GM23338 (cell line): ENCODE measurements at places on chromosomes 1 and 21. TPM values are rescaled to one million over a fixed set of nuclear protein-coding genes. Genes with fewer than 3 reads are reported as not detected.

DNA sequence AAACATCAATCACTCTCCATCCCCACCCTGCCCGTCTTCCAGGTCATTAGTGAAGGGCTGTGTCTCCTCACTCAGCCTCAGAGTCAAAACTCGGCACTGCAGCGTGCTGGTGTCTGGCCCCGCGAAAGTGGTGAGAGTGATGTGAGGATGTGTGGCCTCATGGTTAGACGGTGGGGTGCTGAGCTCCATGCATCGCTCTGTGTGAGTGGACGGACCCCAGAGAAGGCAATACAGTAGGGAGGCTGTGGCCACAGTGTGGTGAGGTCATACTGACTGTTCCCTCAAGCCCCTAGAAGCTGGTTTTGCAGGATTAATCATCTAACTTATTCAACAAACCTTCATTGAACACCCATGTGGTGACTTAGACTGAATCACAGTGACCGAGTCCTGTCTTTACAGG, 329.9 kb upstream of the AJAP1 start:
- H3K27ac ChIP-seq: no peak overlapping the region
- no peak overlapping the region for H3K4me3 ChIP-seq
- no peaks in the 10 kb centered on the region for H3K36me3 ChIP-seq
- no peaks in the 10 kb centered on the region for H3K27me3 ChIP-seq
- H3K4me1 ChIP-seq: no peaks in the 10 kb centered on the region

DNA sequence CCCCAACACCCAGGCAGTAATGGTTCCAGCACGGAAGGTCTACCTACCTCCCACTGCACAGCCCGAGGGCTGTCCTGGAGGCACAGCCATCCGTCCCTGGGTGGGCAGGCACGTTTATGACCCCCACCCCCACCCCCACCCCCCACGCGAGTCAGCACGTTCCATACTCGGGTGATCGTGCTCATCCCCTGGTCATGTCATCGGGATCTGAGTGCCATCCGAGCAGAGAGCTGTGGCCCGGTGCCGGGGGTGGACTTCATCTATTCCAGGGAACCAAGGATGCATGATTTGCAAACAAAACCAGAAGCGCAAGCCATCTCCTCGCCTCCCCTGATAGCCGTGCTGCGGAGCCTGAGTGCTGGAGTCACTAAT, 1.1 kb downstream of the TSPEAR start:
- DNase-seq: peak; percentile 40
- H3K4me3 ChIP-seq: peak overlapping the region; percentile 71
- H3K27me3 ChIP-seq: peaks cover 94% of the 10 kb centered on the region
- H3K36me3 ChIP-seq: no peaks in the 10 kb centered on the region
- H3K4me1 ChIP-seq: peaks cover 57% of the 10 kb centered on the region

- no peak for DNase-seq
- H3K27me3 ChIP-seq: no peaks in the 10 kb centered on the region
- H3K36me3 ChIP-seq: no peaks in the 10 kb centered on the region
- H3K27ac ChIP-seq: no peak overlapping the region
- H3K4me1 ChIP-seq: no peaks in the 10 kb centered on the region
These were observed 1198.9 kb downstream of the PLA2G4A start for GRCh38 chr1:188027613-188028012.

Gene LIN28A
- total RNA-seq: 1,538 and 1,571 TPM in 2 replicates

Gene TMEM125
- total RNA-seq: 31.4 and 39.3 TPM in 2 replicates

DNA sequence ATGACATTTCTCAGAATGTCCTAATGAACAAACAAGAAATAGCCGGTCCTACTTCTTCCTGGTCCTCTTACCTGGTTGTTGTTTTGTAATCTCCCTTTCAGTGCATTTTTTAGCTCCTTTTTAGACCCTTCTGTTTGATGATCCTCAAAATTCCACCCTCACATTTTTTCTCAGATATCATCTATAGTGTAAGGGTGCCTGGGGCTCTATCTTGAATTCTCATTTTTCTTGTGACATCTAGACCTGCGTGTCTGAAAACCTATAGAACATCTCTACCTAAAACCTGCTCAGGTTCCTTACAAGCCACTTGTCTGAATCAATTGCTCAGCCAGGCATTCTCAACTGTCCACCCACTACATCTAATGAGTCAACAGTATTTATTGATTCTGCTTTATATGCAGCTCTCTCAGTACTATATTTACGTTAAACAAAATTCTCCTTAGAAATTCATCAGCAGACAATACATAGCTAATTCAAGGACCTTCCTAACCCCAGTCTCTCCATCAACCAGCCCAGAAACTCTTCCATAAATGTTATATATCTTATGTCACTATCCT, 36.5 kb upstream of the USH2A start:
- no peaks in the 10 kb centered on the region for H3K27me3 ChIP-seq
- H3K4me3 ChIP-seq: no peak overlapping the region
- DNase-seq: no peak
- no peaks in the 10 kb centered on the region for H3K36me3 ChIP-seq
- H3K27ac ChIP-seq: no peak overlapping the region

GRCh38 chr21:38766987-38767722, 38.6 kb upstream of the ETS2 start:
- no peak overlapping the region for H3K4me3 ChIP-seq
- H3K4me1 ChIP-seq: no peaks in the 10 kb centered on the region
- no peaks in the 10 kb centered on the region for H3K36me3 ChIP-seq

DNA sequence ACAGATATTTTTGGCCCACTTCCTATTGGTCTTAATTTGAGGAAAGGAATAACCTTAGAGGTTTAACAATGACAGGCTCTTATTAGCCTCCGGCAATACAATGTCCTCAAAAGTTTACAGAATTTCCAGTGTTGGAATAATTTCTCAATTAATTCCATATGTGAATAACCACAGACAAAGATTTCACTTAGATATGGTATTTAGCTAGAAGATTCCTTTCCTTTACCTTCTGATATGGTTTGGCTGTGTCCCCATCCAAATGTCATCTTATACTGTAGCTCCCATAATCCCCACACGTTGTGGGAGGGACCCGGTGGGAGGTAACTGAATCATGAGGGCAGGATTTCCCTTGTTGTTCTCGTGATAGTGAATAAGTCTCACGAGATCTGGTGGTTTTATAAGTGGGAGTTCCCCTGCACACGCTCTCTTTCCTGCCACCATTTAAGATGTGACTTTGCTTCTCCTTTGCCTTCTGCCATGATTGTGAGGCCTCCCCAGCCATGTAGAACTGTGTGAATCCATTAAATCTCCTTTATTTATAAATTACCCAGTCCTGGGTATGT, 54.9 kb upstream of the RGS7 start:
- no peaks in the 10 kb centered on the region for H3K4me1 ChIP-seq
- H3K27me3 ChIP-seq: no peaks in the 10 kb centered on the region
- H3K4me3 ChIP-seq: no peak overlapping the region
- DNase-seq: no peak
- H3K27ac ChIP-seq: no peak overlapping the region
- no peaks in the 10 kb centered on the region for H3K36me3 ChIP-seq

DNA sequence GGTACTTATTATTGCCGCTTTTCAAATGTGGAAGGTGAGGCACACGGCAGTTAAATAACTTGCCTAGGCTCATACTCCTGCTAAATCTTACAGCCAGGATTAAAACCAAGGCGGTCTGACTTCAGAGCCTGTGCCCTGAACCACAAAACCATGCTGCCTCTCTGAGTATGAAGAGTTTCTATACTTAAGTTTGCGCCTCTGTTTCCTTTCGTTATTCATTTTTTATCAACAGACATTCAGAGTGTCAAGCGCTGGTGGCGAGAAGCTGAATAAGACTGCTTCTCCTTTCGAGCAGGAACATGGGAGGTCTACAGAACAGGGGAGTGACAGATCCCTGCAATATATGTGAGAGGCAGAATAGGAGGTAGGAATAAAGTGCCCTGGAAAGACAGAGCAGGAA, 96.0 kb upstream of the DUSP10 start:
- no peaks in the 10 kb centered on the region for H3K36me3 ChIP-seq
- H3K4me3 ChIP-seq: no peak overlapping the region
- H3K4me1 ChIP-seq: 0 out of 2 replicates have a peak, but pooled peaks cover 6% of the 10 kb centered on the region
- no peak overlapping the region for H3K27ac ChIP-seq
- DNase-seq: no peak
- H3K27me3 ChIP-seq: no peaks in the 10 kb centered on the region

GRCh38 chr1:94276988-94277434, 39.6 kb upstream of the ARHGAP29 start:
- no peak for DNase-seq
- H3K4me3 ChIP-seq: no peak overlapping the region
- no peaks in the 10 kb centered on the region for H3K36me3 ChIP-seq

- H3K4me1 ChIP-seq: 0 out of 2 replicates have a peak, but pooled peaks cover 3% of the 10 kb centered on the region
- no peak overlapping the region for H3K27ac ChIP-seq
- peaks cover 23% of the 10 kb centered on the region for H3K36me3 ChIP-seq
- DNase-seq: no peak
- no peak overlapping the region for H3K4me3 ChIP-seq
These were observed 52.7 kb downstream of the ZBTB17 start for GRCh38 chr1:15923241-15923640.

DNA sequence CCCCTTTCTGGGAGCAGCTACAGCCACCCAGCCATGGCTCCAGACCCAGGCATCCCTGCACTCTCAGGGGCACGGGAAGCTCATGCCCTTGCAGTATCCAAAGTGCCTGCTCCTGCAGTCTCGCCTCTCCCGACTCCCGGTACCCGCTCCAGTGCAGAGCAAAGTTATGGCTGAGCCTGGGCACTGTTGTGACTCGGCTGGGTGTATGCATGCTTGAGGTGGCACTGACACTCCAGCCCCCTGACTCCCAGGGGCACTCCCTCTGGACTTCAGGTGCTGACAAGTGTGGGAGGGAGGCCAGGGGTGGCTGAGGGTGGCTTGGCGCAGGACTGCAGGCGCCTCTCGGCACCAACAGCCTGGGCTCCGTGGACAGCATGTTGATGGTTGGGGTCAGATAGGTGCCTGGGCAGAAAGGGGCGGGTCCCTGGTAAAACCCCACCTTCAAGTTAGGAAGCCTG, 580.1 kb upstream of the ADGRL2 start:
- no peaks in the 10 kb centered on the region for H3K36me3 ChIP-seq
- H3K4me3 ChIP-seq: no peak overlapping the region
- peaks cover 25% of the 10 kb centered on the region for H3K4me1 ChIP-seq
- H3K27ac ChIP-seq: no peak overlapping the region
- H3K27me3 ChIP-seq: no peaks in the 10 kb centered on the region
- DNase-seq: no peak

DNA sequence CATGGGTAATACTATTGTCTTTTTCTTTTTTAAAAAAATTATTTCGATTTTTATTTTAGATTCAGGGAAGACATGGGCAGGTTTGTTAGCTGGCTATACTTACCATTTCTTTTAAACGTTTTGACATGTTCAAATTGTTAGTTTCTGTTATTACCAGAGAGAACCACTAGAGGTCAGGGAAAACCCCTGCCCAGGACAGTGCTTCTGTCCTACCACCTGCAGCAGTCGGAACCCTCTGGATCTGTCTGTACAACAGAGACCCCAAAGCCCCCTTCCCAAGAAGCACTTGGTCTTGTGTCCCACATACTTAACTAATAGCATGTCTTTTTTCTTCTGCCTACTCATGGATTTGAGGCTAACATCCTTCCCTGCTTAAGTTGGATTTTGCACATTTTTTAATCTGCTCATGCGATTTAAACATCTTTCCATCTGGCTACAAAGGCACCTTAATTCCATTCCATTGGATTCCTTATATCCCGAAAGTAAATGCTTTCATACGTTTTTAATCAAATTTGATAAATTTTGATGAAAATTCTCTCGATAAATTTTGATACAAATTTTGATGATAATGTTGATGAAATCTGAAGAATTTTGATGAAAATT, 10.0 kb upstream of the C1orf115 start:
- H3K36me3 ChIP-seq: no peaks in the 10 kb centered on the region
- no peak overlapping the region for H3K4me3 ChIP-seq
- no peaks in the 10 kb centered on the region for H3K27me3 ChIP-seq
- H3K27ac ChIP-seq: no peak overlapping the region
- peak; percentile 77 for DNase-seq

Gene SLC30A10
- total RNA-seq: 0.47 and 1.1 TPM in 2 replicates

DNA sequence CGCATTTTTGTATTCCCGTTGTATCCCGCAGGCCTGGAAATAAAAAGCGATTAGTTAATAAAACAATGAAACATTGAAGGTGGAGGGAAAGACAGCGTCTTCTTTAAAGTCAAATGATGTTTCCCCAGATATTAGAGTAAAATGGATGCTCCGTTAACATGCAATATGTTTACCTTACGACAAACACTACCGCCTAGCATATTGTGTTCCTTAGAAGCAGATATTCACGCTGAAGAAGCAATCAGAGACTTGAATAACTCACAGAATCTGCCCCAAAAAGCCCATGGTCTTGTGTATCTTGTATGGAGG, 583 bp upstream of the B4GALT3 start:
- H3K36me3 ChIP-seq: peaks cover 7% of the 10 kb centered on the region
- no peaks in the 10 kb centered on the region for H3K27me3 ChIP-seq
- H3K4me3 ChIP-seq: peak overlapping the region; percentile 99
- no peak for DNase-seq
- peak overlapping the region; percentile 92; the same call in 1 of the 2 replicates for H3K27ac ChIP-seq

DNA sequence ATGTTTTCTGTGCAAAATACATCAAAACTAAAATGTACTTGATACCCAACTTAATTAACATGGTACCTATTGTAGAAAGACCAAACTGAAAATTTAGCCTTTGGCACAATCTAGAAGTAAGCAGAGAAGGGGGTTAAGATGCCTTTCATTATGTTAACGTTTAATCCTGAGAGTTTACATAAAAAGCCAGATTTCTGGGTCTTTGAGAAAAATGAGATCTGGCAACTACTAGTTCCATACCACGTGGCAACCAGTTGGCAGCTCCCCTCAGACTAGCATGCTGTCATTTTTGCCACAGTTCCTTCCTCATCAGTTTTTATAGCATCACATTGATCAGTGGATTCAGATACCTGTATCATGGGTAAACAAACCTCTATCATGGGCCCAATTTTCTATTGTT, 1.5 kb downstream of the RO60 start:
- no peaks in the 10 kb centered on the region for H3K27me3 ChIP-seq
- H3K4me3 ChIP-seq: peak overlapping the region; percentile 87
- no peak overlapping the region for H3K27ac ChIP-seq
- no peaks in the 10 kb centered on the region for H3K36me3 ChIP-seq
- H3K4me1 ChIP-seq: peaks cover 20% of the 10 kb centered on the region
- no peak for DNase-seq

- no peaks in the 10 kb centered on the region for H3K4me1 ChIP-seq
- DNase-seq: no peak
- no peaks in the 10 kb centered on the region for H3K27me3 ChIP-seq
- no peak overlapping the region for H3K4me3 ChIP-seq
- peaks cover 12% of the 10 kb centered on the region; the same call in 1 of the 2 replicates for H3K36me3 ChIP-seq
These were observed 81.2 kb upstream of the KCND3 start for GRCh38 chr1:112070677-112071076.
